Glutamatergic neuron (in vitro differentiated cells): ENCODE measurements at places on chromosomes 11 and 22.

- no peak for DNase-seq
These were observed 27.5 kb upstream of the FTH1 start for GRCh38 chr11:61994981-61995380.

DNA sequence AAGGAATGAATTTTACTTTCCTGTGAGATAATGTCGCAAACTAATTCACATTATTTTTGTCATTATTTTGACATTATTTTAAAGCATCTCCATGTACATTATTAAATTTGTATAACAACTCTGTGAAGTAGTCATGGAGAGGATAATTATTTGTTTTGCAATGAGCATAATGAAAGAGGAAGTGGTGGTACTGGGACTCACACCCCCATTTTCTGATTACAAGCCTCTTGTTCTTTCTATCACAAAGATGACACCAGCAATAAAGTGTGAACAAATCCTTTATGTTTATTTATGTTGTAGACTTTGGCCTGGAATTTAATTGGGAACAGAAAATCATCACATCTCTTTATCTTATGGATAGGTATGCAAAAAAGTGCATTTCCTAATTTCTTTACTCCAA lies 522.6 kb downstream of the TMEM135 start:
- no peak for DNase-seq

- no peak for DNase-seq
These were observed 20.4 kb downstream of the ZNRF3 start for GRCh38 chr22:28903729-28904128.

GRCh38 chr11:46948378-46949131 lies 12.0 kb downstream of the CSTPP1 start:
- no peak for DNase-seq

DNA sequence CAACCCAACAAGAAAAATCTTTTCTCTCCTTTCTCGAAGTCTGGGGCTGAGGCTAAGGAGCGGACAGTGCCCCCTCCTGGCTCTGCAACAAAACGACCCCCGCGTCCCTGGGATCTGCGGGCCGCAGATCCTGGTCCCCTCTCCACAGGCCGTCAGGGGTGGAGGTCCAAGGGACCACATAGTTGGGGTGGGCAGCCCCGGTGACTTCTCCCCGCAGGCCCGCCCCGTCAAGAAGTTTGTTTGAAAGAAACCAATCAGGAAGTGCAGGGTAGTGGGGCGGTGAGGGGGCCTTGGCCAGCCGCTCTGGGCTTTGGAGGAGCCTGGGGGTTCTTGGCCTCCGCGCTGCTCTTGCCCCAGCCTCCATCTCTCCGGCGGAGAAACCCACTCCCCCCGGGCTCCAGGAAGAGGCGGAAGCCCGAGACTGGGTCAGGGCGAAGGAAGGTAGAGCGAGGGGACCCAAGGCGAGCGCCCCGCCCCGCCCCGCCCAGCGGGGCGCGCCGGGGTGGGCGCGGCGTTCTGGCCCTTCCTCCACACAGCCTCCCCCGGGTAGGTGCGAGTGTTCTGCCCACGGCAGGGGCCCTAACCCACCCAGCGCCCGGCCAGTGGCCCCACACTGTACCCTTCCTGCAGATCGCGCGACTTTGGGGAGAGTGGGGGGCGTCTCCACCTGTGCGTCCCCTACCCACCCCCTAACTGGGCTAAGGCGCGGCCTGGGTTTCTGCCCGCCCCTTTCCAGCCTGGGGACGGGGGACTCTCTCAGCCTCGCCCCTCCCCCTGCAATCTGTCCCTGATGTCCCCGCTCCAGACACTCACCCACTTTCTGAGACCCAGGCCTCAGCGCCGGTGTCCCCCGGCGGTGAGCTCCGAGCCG lies 1.3 kb downstream of the TP53I11 start:
- peak; percentile 80 for DNase-seq

DNA sequence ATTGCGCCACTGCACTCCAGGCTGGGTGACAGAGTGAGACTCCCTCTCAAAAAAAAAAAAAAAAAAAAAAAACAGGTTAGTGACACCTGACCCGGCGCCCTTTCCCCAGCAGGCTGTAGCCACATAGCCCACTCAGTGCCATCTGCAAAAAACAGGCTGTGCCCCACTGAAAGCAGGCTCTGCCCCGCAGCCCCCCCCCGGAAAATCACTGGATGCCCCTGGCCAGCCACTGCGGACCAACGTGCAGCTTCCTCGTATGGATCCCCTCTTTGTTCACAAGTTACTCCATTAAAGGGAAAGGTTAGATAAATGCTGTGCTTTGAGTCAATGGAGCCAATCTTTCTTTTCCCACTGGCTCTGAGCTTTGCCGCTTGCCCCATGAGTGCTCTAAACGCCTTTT lies 660.3 kb downstream of the TBC1D22A start:
- DNase-seq, result no peak

DNA sequence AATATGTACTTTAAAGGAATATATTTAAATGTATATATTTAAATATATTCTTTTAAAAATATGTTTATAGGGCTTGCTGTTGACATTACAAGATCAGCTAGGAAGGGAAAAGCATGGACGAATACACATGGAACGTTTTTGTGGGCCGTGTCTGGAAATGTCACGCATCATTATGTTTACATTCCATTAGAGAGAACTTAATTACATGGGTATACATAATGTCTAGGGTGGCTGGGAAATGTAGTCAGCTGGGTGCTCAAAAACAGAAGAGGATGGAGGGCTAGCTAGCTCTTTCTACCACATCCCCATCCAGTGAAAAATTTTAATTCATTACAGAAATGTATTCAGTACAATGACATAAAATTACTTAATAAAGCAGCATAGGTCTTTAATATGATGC lies 371.2 kb downstream of the DYNC2H1 start:
- no peak for DNase-seq

GRCh38 chr22:46612904-46613605 lies 7.1 kb upstream of the GRAMD4 start:
- no peak for DNase-seq

DNA sequence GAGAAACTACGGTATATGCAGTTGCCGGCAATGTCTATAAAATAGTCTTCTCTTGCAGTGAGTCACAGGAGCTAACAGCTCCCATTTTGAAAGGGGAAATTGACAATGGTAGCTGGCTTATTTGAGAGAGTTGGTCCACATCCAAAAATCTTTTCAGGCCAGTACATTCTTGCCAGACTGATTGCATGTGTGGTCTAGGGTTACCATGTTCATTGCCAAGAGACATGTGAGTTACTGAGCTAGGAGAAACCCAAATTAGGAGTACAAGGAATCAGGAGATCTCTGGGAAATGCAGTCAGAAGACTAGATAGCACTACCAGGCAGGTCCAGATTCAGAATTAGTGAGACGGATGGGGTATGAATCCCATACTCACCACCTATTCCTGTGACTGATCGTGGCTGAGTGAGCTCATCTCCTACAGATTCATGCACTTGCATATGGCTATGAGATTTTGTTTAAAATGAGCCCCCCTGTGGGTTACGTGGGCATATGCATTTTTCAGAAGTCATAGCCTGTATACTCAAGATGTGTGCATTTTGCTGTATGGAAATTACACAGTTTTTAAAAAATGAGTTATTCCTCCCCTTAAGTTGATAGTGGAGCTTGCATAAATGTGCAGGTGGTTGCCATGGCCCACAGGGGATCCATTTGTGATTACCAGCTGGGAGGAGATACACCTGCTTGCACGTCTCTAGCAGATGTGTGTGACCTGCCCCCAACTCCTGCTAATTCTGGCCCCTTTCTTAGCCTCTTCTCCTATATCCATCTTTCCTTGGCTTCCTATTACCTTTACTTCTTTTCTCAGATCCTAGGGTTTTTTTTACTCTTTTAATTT lies 102.7 kb downstream of the COMMD9 start:
- DNase-seq, result no peak

DNA sequence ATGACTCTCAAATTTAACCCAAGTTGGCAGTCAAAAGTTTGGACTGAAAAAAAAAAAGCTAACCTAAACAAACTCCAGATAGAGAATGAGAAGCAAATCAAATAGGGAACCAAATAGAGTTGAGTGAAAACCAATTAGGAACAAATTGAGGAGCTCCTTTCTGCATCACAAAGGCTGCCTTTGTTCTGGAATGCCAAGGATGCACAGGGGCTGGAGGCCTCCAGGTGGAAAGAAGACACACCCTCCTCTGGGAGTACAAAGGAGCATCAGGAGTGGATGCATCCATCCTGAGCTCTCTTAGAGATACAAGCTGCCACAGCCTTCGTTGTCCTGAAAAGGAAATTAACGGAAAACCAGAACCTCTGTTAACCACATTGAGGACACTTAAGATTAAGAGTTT lies 73.3 kb downstream of the MRGPRX1 start:
- DNase-seq, result no peak

DNA sequence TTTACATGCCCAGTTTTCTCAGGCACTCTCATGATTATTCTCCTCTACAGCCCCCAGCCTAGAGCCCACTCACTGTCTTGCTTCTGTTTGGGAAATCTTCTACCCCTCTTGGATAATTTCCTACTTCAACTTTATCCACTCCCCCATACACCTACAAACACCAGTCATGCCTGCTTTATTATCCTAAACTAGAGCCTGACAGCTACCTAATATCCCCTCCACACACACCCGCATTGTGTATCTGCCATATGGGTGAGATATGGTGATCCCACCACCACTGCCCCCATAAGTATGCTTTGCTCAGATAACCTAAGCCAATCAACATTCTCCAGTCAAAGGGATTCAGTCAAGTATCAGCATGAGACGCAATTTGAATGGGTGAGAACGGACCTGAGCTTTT lies 15.3 kb upstream of the FJX1 start:
- DNase-seq, result no peak
